Frontal cortex (tissue), 4 donors: ENCODE measurements at places on chromosomes 2 and 18.

DNA sequence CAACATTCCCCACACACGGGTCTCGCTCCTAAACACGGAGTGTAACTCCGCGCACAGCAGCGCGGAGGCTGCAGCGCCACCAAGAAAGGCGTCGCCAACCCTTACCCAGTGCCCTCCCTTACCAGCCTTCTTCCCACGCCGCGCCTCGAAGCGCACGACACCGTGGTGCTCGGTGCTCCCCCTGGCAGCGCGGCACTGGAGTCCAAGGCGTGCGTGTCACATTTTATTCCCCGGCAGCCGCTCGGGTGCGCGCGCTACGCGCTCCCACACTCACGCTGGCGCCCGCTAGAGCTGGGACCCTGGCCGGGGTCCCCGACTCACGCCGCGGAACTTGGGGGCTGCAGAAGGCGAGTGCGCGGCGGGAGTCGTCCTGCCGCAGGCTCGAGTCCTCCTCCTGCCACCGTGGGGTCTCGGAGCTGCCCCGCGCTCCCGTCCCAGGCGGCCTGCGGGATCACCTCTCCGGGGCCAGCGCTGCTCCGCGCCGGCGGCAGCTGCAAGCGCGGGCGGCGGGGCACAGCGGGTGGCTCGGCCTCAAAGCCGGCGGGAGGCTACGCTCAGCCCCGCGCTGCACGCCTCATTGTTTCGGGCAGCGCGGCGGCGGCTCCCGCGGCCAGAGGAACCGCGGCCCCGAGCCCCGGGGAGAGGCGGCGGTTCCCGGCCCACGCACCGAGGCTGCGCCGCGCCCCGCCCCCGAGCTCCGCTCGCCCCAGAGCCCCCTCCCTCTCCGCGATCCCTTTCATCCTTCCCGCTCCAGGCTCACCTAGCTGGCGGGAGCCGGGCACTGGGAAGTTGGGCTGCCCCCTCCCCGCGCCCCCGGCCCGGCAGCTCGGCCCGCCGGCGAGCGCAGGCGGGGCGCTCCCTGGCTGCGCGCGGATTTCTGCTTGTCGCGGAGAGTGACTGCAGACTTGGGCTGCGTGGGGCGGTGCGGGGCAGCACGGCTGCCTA is at the start of gene ST6GAL2:
TSS of gene ST6GAL2 (minus strand) at position 197 of the 945 bp plus-strand sequence. CDS start 42,190 bp downstream, outside the sequence.
- peak; percentile 50 for DNase-seq

GRCh38 chr18:11955239-11956029 is 25.9 kb upstream of the IMPA2 start:
- peak; percentile 45 for DNase-seq

- no peak for DNase-seq
Measured at GRCh38 chr2:113164930-113165585, 8.7 kb upstream of the PSD4 start.

- no peak for DNase-seq
Measured at GRCh38 chr2:227152093-227152766, 11.8 kb downstream of the COL4A4 start.

- DNase-seq = peak; percentile 28
Measured at GRCh38 chr2:33134086-33134771, 187.5 kb downstream of the LTBP1 start.

DNA sequence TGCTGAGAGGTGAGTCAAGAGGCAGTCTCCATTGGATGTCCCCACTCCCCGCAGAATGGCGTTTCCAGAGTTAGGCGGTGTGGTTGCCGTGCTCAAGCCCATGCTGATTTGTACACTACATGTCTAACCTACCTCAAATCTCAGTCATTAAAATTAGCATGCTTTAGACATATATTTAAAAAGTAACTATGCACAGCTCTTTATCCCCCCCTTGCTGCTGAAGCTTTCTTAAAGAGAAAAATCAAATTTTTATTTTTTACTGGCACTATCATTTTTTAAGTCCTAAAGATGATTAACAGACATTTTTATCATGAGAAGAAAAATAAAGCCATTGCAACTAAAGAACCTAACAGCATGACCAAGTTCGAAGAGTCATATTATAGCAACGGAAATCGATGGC is 42.9 kb downstream of the BOLA3 start:
- no peak for DNase-seq

DNA sequence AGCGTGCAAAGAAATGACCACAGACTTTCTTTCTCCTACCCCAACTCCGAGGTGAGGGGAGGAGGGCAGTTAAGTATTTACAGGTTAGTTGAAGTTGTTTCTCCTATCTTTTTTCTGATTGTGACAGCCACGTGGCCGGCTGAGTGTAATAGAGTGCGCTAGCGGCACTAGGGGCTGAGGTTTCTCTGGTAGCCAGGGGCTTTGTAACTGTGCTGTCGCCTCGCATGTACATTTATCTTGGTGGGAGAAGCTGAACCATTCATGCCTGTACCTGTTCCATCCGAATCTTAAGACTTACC is 214.1 kb upstream of the STON1 start:
- no peak for DNase-seq

GRCh38 chr18:1052301-1052700 is 147.6 kb downstream of the ADCYAP1 start:
- no peak for DNase-seq

DNA sequence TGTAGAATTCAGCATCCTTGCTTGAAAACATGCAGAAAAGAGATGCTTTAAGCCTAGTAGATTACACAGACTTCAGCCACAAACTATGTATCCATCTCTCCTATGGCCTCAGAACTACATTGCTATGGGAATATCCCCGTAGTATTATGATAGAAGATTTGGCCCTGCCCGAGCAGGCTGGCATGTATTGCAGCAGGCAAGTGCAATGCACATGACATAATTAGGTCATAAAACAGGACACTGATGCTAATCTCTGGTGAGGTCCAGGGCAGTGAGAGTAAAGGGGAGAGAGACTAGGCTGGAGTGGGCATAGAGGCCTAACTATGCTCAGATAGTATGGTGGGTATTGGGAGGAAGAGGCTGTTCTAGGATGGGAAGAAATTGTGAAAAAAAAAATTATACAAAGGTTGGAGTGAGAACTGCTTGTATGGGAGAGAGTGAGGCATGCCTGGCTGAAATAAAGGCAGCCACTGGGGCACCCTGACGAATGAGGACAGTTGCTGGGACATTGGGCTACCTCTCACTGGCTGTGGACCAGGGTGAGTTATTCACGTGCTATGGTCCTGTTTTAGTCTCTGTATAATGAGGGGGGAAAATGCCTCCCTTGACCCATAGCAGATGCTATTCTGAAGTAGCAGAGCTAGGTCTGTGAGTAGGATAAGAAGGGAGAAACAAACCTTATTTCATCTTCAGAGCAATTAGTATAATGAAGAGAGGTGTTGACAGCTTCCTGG is 1.6 kb upstream of the PLA2R1 start:
- no peak for DNase-seq

GRCh38 chr2:101794141-101794540 is 96.6 kb downstream of the MAP4K4 start:
- DNase-seq = no peak

GRCh38 chr2:70431716-70432347 is 121.8 kb downstream of the TGFA start:
- DNase-seq = no peak

DNA sequence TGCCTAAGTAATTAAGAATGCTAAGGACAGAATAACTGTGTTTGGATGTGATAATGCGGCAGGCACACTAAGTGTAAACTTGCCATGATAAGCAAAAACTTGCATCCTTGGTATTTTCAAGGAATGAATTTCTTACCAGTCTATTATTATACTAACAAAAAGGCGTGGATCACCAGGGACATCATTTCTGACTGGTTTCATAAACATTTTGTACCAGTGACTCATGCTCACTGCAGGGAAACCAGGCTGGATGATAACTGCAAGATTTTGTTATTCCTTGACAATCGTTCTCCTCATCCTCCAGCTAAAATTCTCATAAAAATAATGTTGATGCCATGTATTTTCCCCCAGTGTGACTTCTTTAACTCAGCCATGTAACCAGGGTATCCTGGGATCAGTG is 289.5 kb downstream of the CDCA7 start:
- no peak for DNase-seq

- no peak for DNase-seq
Measured at GRCh38 chr2:106177581-106177980, 16.5 kb downstream of the UXS1 start.

GRCh38 chr2:236359426-236360045 is 95.3 kb upstream of the ASB18 start:
- no peak for DNase-seq

DNA sequence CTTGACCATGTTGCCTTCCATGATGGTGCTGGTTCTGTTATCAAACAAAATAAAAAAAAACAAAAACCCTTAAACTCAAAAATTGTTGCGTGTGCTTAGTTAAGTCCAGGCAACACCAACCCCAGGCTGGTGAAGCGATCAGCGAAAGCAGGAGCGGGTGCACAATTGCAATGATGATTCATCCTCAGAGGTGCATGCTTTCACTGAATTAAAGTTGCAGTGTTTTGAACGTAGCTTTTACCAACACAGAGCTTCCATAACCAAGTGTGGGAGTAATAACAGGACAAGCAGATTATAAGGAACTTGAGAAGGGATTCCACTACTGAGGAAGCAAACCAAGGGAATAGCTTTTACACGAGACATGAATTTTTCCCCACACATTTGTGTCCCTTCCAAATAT is 39.7 kb upstream of the RAPH1 start:
- DNase-seq = no peak

- DNase-seq = no peak
Measured at GRCh38 chr2:232770207-232770606, 6.2 kb downstream of the KCNJ13 start.

- no peak for DNase-seq
Measured at GRCh38 chr2:19649785-19650380, 251.9 kb downstream of the TTC32 start.

GRCh38 chr2:202171241-202171825 is 67.1 kb downstream of the SUMO1 start:
- no peak for DNase-seq

GRCh38 chr2:39913648-39914461 is 134.8 kb upstream of the THUMPD2 start:
- DNase-seq = peak; percentile 18

DNA sequence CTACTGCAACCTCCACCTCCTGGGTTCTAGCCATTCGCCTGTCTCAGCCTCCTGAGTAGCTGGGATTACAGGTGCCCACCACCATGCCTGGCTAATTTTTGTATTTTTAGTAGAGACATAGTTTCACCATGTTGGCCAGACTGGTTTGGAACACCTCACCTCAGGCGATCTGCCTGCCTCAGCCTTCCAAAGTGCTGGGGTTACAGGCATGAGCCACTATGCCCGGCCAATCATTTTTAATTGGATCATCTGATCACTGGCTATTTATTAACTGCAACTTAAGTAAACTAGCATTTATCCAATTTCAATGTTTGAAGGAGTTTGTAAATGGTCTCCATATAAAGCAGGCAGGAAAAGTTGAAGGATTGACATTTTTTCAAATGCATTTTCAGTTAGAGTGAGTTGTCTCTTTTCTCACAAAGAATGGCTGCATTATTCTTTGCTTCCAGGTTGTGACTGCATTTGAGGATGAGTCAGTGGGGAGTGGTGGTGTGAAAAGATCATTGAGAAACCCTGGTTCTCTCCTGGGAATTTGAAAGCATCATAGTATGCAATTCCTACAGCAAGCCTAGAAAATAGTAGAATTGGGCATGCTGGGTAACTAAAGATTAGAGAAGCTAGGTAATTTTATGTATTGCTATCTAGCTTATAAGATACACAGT is 431.1 kb upstream of the ZEB2 start:
- DNase-seq = no peak
